ENCODE measurements at places on chromosomes 1 and 21.
A peak's percentile ranks its signal among the peaks of the same experiment; 100 is the strongest.

DNA sequence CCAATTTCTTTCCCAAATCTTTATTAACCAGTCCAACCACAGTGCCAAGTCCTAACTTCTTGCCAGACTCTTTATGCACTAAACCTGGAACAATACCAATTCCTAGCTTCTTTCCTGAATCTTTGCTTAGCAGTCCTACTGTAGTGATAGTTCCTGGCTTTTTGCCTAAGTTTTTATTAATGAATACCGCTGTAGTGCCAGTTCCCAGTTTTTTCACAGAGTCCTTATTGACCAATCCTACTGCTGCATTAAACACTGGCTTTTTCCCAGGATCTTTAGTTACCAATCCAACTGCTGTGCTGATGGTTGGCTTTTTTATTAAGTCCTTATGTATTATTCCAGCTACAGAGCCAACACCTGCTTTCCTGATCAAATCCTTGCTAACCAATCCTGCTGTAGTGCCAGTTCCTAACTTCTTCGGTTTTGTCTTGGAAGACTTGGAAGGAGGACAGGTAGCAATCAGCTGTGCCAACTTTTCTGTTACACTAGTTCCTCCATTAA lies 80.8 kb downstream of the ASH1L start:
- no peak overlapping the region for H3K4me3 ChIP-seq
- H3K27ac ChIP-seq = no peak overlapping the region
- H3K36me3 ChIP-seq = peaks cover 4% of the 10 kb centered on the region
- H3K4me1 ChIP-seq = no peaks in the 10 kb centered on the region
- no peaks in the 10 kb centered on the region for H3K27me3 ChIP-seq

DNA sequence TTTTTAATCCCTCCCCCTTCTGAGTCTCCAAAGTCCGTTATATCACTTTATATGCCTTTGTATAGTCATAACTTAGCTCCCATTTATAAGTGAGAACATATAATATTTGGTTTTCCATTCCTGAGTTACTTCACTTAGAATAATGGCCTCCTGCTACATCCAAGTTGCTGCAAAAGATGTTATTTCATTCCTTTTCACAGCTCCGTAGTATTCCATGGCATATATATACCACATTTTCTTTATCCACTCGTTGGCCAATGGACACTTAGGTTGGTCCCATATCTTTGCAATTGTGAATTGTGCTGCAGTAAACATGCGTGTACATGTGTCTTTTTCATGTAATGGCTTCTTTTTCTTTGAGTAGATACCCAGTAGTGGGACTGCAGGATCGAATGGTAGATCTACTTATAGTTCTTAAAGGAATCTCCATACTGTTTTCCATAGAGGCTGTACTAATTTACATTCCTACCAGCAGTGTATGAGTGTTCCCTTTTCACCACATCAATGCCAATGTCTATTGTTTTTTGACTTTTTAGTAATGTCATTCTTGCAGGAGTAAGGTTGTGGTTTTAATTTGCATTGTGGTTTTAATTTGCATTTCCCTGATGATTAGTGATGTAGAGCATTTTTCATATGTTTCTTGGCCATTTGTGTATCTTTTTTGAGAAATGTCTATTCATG lies 12.3 kb downstream of the MAN1C1 start:
- H3K27me3 ChIP-seq = no peaks in the 10 kb centered on the region
- H3K4me1 ChIP-seq = no peaks in the 10 kb centered on the region
- DNase-seq = no peak

- H3K4me3 ChIP-seq = no peak overlapping the region
- DNase-seq = no peak
- H3K27ac ChIP-seq = no peak overlapping the region
Measured at GRCh38 chr1:169392406-169392805, 24.4 kb downstream of the BLZF1 start.

DNA sequence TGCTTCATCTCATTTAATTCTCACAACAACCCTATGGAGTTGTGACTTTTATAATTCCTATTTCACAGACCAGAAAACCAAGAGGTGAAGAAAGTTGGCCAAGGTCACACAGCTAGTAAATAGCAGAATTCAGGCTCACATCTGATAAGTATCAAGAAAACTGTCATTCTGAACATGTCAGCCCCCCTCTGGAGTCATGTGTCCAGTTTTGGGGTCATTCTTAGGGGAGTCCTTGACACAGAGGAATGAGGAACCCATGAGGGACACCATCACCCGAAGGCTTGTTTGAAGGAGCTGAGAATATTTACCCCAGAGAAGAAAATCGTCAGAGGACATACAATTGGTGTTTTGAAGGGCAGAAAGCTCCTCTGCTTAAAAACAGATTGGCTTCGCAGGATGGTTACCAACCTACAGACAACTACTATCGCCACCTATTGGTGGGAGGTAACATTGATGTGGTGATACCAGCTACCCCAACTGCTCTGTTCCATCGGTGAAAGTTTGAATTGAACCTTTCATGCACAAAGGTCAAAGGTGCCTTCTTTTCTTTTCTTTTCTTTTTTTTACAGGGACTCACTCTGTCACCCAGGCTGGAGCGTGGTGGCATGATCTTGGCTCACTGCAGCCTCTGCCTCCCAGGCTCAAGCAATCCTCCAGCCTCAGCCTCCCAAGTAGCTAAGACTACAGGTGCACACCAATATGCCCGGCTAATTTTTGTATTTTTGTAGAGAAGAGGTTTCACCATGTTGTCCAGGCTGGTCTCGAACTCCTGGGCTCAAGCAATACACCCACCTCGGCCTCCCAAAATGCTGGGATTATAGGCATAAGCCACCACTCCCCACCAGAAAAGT lies 31.3 kb downstream of the NCMAP start:
- H3K36me3 ChIP-seq = no peaks in the 10 kb centered on the region
- H3K4me1 ChIP-seq = no peaks in the 10 kb centered on the region
- H3K27me3 ChIP-seq = no peaks in the 10 kb centered on the region
- DNase-seq = peak; percentile 64
- H3K4me3 ChIP-seq = no peak overlapping the region
